Epithelial cell of proximal tubule (primary cell): ENCODE measurements at places on chromosomes 4 and X. TPM values are rescaled to one million over a fixed set of nuclear protein-coding genes. Genes with fewer than 3 reads are reported as not detected.

DCAF12L2 gene
- total RNA-seq: 0.06 and 2.2 TPM in 2 replicates

GLRA3 gene
- not detected in 2 replicates for total RNA-seq

MAP7D2 gene
- total RNA-seq: 1.4 and 2.2 TPM in 2 replicates

NXF2B gene
- total RNA-seq: not detected in 2 replicates

DNA sequence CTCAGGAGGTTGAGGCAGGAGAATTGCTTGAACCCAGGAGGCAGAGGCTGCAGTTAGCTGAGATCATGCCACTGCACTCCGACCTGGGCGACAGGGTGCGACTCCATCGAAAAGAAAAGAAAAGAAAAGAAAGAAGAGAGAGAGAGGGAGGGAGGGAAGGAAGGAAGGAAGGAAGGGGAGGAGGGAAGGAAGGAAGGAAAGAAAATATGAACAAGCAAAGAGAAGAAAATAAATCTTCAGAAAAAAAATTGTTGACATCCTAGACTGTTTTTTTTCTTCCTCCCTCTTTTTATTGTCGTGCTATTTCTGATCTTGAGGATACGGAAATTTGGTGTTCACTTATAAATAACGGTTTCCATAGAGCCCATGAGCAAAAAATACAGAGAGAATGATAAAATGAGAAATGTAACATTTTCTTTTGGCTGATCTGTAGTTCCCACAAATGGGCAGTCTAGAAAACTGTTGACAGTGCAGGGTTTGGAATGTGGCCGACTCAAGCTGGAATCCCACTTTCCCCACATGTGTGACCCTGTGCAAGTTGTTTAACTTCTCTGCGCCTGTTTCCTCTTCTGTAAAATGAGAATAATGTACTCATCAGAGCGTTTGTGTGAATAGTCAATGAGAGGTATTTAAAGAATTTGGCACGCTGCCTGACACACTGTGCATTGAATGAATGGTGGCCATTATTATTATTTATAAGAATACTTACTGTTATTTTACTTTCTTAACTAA, 19.4 kb downstream of the SORBS2 start:
- DNase-seq: no peak

DNA sequence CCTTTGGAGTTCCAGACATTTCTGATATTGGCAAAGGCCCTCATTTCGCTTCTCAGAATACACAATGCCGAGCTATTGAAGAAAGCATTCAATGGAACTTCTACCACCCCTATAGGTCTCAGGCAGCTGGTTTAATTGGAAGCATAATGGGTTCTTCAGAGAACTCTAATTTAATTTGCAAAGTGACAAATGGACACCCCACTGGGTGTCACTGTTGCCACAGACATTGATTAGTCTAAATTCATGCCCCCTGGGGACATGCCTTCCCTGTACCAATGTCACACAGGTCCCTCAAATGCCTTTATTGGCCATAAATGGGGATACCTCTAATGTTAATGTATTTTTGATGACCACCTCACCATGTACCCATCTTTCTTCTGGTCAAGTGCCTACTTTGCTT, 22.9 kb upstream of the TMEM255A start:
- DNase-seq: no peak

- DNase-seq: peak; percentile 51
Measured at GRCh38 chr4:55398461-55398860, 2.7 kb downstream of the TMEM165 start.

DNA sequence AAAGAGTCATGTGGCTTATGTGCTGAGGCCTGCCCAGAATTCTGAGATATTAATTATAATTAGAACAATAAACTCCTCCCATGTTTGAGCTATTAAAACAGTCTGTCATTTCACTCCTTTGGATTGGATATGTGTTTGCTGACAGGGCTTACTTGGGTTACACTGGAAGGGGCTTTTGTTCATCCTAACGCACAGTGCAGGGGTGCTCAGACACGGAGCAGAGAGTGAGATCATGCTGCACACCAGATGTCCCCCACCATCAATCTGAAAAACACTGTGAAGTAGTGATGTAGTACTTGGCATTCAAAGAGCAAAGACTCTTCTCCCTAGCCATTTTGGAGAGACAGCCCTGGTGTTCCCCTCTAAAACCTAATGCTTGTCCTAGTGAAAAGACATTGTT, 24.1 kb upstream of the SMIM10L2A start:
- no peak for DNase-seq
